H1 (cell line): ENCODE measurements at places on chromosomes 13 and 19.
A peak's percentile ranks its signal among the peaks of the same experiment; 100 is the strongest.

DNA sequence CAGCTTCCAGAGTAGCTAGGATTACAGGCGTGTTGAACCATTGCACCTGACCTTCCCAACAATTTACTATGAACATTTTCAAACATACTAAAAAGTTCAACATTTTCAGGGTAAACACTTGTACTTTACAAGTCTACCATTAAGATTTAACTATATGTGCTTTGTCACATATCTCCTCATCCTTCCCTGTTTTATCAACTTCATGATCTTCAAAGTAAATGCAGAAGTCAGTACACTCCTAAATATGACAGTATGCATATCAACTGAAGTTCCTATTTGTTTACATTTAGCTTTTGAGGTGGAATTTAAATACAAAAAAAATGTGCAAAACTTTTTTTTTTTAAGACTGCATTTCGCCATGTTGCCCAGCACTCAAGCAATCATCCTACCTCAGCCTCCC lies 18.5 kb downstream of the LNX2 start:
- no peaks in the 10 kb centered on the region for H3K36me3 ChIP-seq
- no peak overlapping the region for H3K4me3 ChIP-seq
- H3K27ac ChIP-seq: no peak overlapping the region
- no peak for DNase-seq
- no peaks in the 10 kb centered on the region; the same call in 1 of the 2 replicates for H3K4me1 ChIP-seq

DNA sequence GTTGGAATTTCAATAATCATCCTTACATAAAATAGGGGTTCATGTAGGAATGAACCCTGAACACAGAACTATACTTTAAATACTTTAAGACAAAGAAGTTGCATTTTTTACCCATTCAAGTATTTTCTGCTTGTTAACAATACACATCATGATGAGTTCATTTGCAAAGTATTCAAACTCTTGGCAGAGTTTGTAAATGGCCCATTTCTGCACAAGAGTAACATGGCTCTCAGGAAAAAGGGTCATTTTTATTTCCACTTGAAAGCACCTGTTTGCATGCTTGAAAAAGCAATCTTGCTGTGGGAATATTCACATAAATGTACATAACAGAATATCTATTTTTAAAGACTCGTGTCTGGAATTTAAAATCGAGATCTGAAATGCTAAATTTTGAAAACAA lies 18.1 kb downstream of the ESD start:
- no peak overlapping the region for H3K27ac ChIP-seq
- no peak for DNase-seq
- no peaks in the 10 kb centered on the region for H3K4me1 ChIP-seq
- H3K4me3 ChIP-seq: no peak overlapping the region

DNA sequence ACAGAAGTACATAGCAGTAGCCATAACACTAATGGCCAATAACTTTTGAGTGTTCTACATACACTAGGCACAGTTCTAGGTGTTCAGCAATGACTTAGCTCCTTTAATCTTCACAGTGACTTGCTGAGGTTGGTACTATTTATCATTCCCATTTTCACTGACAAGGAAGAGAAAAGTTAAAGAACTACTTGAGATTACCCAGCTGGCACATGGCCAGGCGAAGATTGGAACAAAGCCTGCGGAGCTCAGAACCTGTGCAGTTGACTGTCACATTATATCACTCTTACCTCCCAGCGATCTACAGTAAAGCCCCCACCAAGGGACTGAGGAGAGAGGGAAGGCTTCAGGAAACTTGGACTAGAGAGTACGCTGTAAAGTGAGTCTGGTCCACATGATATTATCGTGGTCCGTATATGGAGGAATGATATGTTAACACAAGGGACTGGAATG lies 42.4 kb upstream of the WDFY2 start:
- no peak overlapping the region for H3K27ac ChIP-seq
- no peaks in the 10 kb centered on the region for H3K36me3 ChIP-seq
- no peaks in the 10 kb centered on the region for H3K27me3 ChIP-seq
- peaks cover 13% of the 10 kb centered on the region for H3K4me1 ChIP-seq
- no peak for DNase-seq

GRCh38 chr13:93001866-93002461 lies 224.6 kb upstream of the GPC6 start:
- no peaks in the 10 kb centered on the region for H3K4me1 ChIP-seq
- no peak for DNase-seq
- no peaks in the 10 kb centered on the region for H3K36me3 ChIP-seq
- no peak overlapping the region for H3K4me3 ChIP-seq
- H3K27me3 ChIP-seq: no peaks in the 10 kb centered on the region

DNA sequence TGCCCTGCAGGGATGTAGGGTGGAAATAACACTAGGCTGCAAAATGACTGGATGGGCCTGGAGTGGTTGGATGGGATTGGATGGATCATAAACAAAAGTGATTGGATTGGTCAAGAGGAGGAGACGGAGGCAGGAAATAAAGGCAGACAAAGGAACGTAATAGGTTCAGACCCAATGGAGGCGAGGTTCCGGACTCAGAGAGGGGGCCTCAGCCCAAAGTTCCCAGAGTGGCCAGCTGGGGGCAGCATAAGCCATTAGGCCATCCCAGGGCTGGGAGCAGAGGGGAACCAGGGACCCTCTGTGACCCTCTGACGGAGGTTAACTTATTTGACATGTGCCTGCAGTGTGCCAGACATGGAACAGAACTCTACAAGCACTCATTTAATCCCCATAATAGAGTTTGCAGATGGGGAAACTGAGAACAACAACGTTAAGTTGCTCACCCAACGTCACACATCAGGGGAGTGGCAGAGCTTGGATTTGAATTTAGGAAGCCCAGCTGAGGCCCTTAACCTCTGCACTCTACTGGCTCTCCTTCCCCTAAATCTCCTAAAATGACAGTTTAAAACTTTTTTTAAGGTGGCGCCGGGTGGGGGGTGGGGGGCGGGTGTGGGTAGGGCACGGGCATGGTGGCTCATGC lies 15.3 kb upstream of the MAP1S start:
- no peak overlapping the region for H3K4me3 ChIP-seq
- H3K27me3 ChIP-seq: no peaks in the 10 kb centered on the region
- H3K36me3 ChIP-seq: no peaks in the 10 kb centered on the region
- no peaks in the 10 kb centered on the region; the same call in 1 of the 2 replicates for H3K4me1 ChIP-seq
- peak; percentile 95 for DNase-seq

- no peak within 1 kb of the TSS for H3K4me3 ChIP-seq
- no peak for DNase-seq
- H3K36me3 ChIP-seq: no peaks in the 10 kb centered on the region
- no peak within 1 kb of the TSS for H3K27ac ChIP-seq
- no peaks in the 10 kb centered on the region for H3K27me3 ChIP-seq
These were observed at the start of gene CBY2 for GRCh38 chr13:45702088-45702487. TSS of gene CBY2 (plus strand) at chr13:45702320. CDS start at chr13:45702391, 71 bp downstream.

DNA sequence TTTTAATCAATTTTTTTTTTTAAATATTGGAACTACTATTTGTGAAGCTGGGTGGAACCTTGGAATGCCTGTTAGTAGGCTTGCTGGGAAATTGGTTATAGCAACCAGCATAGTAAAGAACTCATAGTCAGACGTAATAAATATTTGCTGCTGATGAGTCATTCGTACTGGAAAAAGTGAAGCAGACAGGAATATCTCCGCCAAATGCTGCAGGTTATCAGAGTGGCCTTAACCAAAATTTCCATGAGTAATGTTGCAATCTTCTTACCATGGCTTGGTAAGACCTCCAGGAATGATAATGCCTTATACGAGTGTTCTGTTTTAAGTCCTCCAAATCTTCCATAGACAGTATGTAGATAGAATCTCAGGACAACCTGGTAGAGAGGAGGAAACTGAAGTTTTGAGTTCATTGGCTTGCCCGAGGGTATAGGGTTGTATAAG lies 34.2 kb downstream of the MBNL2 start:
- no peaks in the 10 kb centered on the region for H3K36me3 ChIP-seq
- no peaks in the 10 kb centered on the region for H3K27me3 ChIP-seq

DNA sequence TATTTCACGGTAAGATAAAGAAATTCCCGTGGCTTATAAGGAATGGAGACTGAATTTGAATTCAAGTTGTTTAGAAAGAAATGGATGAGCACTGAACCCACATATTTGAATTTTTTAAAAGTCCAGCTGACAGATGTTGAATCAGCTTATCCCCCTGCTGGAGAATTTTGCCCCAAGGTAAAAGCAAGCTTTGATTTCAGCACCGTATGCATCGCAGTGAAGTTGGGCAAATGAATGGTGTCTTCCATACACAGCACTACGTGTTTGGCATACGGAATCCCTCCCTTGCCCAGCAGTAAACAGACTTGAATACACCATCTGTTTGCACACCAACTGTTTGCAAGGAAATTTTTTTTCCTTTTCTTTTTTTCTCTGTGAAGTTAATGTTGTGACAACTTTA lies 77.5 kb upstream of the PEG3 start:
- no peaks in the 10 kb centered on the region for H3K27me3 ChIP-seq
- no peaks in the 10 kb centered on the region for H3K36me3 ChIP-seq
- no peak for DNase-seq
- H3K4me3 ChIP-seq: no peak overlapping the region
- no peak overlapping the region for H3K27ac ChIP-seq

DNA sequence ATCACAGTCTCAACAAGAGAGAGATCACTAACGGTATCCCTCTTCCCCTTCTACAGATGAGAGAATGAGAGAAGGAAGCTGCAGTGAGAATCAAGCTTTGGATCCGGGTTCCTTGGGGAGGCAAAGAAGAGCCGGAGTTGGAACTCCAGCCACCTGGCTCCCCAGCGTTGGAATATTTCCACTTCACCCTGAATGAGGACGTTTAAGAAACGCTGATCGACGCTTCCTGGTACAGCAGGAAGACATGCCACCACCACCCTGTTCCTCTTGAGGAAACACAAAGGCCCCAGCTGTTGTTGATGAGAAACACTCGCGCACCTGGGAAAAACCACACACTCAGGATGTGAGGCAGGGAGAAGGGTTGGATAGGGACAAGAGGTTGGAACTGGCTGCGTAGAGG lies 11.3 kb upstream of the CACNG8 start:
- H3K36me3 ChIP-seq: no peaks in the 10 kb centered on the region
- no peaks in the 10 kb centered on the region for H3K27me3 ChIP-seq
- H3K4me3 ChIP-seq: no peak overlapping the region

- H3K4me3 ChIP-seq: peak within 1 kb of the TSS; percentile 77
- no peaks in the 10 kb centered on the region for H3K27me3 ChIP-seq
- no peaks in the 10 kb centered on the region for H3K4me1 ChIP-seq
These were observed at the start of the genes PLEKHJ1 and SF3A2 for GRCh38 chr19:2236314-2237050. TSS of gene PLEKHJ1 (minus strand) at chr19:2236329. CDS start at chr19:2236248, 81 bp downstream. TSS of gene SF3A2 (plus strand) at chr19:2236824. CDS start at chr19:2243419, 6,595 bp downstream.

GRCh38 chr19:2540646-2541454 lies 64.9 kb downstream of the GADD45B start:
- no peaks in the 10 kb centered on the region for H3K36me3 ChIP-seq
- peaks cover 17% of the 10 kb centered on the region for H3K4me1 ChIP-seq
- no peaks in the 10 kb centered on the region; the same call in 1 of the 2 replicates for H3K27me3 ChIP-seq
- H3K4me3 ChIP-seq: no peak overlapping the region
- DNase-seq: peak; percentile 96

GRCh38 chr13:27250833-27251165 lies 559 bp upstream of the RPL21 start:
- no peak for DNase-seq
- H3K27me3 ChIP-seq: no peaks in the 10 kb centered on the region
- H3K4me1 ChIP-seq: no peaks in the 10 kb centered on the region
- peaks cover 10% of the 10 kb centered on the region for H3K36me3 ChIP-seq

- H3K4me1 ChIP-seq: no peaks in the 10 kb centered on the region
- H3K27ac ChIP-seq: no peak overlapping the region
- H3K4me3 ChIP-seq: no peak overlapping the region
- peaks cover 71% of the 10 kb centered on the region for H3K36me3 ChIP-seq
- no peaks in the 10 kb centered on the region for H3K27me3 ChIP-seq
These were observed 17.6 kb downstream of the ZNF791 start for GRCh38 chr19:12628040-12629022.

DNA sequence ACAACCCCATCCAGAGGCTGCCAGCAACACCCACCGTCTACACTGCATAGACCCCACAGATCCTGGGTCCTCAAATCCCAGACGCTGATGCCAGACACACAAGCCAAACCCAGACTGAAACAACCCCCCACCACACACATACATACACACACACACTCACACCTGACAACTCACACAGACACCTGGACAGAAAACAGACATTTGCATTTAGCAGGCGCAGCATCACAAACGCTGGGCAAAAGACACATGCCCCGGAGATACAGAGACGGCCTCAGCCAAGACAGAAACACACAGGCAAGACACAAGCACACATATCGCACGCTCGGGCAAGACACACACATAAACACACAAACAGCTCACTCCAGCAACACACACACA lies 1.3 kb downstream of the BBC3 start:
- no peak for DNase-seq
- H3K4me1 ChIP-seq: peaks cover 28% of the 10 kb centered on the region
- H3K27me3 ChIP-seq: no peaks in the 10 kb centered on the region; the same call in 1 of the 2 replicates
- H3K27ac ChIP-seq: no peak overlapping the region
- H3K36me3 ChIP-seq: no peaks in the 10 kb centered on the region
- H3K4me3 ChIP-seq: peak overlapping the region; percentile 78

GRCh38 chr13:79966059-79966458 lies 374.9 kb downstream of the SPRY2 start:
- no peak for DNase-seq
- H3K4me3 ChIP-seq: no peak overlapping the region
- H3K36me3 ChIP-seq: no peaks in the 10 kb centered on the region
- peaks cover 5% of the 10 kb centered on the region; the same call in 1 of the 2 replicates for H3K27me3 ChIP-seq
- no peaks in the 10 kb centered on the region for H3K4me1 ChIP-seq
- no peak overlapping the region for H3K27ac ChIP-seq

DNA sequence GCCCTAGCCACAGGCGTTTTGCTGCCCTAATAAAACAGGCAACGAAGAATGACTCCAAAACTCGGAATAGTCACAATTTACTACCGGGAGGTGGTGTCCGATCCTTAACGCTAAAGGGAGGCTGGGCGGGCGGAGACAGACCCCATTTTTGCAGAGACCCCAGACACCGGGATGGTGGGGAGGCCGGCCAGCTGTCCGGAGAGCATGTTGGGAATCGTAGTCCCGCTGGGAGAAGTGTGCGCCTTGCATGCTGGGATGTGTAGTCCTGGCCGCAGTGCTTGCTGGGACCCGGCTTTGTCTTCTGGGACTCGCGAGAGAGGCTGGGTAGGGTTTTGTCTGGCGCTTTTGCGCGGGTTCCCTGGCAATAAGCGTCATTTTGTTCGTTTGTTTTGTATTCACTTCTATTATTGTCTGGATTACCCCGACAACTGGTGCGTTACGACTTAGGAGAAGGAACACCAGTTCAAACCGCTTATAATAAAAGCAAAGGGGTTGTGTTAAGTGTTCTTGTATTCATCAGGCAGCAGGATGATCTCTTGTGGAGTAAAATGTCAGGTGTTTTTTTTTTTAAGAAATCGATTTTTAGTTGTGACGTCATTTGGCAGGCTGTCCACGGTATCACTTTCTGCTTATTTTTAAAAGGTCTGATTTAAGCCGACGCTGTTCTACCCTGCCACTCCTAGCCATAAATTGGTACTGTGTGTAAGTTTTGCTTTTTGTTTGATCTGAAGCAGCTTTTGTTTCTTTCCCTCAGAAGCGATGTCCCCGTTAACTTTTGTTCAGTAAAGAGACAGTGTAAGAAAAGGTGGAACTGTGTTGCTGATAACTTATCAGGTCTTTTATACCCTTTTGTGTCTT lies 676 bp upstream of the HSPH1 start:
- DNase-seq: peak; percentile 95
- peak overlapping the region; percentile 75 for H3K27ac ChIP-seq
- no peaks in the 10 kb centered on the region for H3K27me3 ChIP-seq

- H3K27me3 ChIP-seq: no peaks in the 10 kb centered on the region
- H3K4me1 ChIP-seq: no peaks in the 10 kb centered on the region
- no peak for DNase-seq
- no peaks in the 10 kb centered on the region for H3K36me3 ChIP-seq
- no peak overlapping the region for H3K27ac ChIP-seq
- no peak overlapping the region for H3K4me3 ChIP-seq
These were observed 6.7 kb upstream of the KATNAL1 start for GRCh38 chr13:30314069-30314468.
